ENCODE measurements at places on chromosomes 11 and 22.

DNA sequence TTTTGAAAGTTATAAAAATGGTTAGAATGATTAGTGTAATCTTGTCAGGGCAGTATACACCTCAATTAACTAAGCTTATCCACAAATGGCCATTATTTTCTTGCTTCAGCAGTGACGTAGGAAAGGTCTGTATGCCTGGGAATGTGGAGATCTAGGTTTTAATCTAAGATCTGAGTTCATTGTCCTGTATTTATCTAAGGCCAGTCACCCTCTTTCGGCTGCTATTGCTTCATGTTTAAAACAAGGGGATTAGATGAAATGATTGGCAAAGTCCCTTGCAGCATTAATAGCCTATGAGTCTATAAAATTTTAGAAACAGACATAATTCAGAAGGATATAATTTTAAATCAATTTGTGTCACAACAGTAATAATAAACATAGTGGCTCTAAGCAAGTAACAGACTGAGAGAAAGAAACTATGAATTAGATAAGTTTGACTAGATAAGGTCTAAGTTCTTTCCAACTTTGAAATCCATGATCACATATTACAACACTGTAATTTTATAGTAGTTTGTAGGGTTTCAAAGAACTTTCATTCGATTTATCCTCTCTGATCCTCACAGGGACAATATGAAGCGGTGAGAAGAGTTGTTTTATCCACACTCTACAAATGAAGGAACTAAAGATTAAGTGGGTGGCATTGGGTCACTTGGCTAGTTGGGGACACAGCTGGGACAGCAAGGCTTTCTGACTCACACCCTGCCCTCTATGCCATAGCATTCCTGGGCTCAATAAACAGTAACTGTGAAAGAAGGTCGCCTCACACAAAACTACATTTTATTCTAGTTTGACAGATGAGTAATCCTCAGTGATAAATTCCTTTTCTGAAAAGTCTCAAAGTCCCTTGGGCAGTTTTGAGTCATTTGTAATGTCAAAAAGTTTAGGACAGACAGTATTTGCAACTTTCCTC lies 60.6 kb upstream of the RDX start:
- no peak for DNase-seq

GRCh38 chr11:91435694-91436395 lies 788.8 kb upstream of the FAT3 start:
- no peak for DNase-seq

DNA sequence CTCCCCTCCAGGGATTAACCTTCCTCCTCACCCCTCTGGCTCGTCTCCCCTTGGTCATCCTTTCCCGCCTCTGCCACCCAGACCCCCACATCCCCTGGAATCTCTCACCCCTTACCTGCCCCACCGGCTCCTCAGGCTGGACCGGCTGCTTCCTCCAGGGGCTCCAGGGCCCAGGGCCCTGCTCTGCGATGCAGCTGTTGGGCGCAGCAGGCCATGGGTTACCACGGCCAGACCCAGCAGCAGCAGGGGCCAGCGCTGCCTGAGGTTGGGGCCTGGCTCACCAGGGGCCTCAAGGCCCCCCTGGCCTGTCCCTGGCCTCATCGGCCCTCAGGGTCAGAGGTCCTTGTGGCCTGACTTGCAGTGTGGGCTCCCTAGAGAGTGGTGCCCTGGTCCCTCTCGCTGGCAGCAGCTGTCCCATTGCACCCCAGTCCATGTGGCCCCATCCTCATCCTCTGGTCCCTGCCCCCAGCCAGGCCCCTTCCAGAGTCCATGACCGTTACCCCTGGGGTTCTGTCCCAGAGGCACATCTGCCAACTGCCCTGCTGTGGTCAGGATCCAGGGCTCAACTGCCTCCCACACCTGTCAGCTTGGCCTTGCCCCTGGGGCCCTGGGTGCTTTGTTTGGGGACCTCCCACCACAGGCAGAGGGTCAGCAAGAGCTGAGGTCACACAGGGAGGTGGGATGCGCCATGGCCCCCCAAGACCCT lies at the start of gene IGLL1:
IGLL1 (minus strand) TSS at position 421 of the 706 bp plus-strand sequence; CDS start at position 321, 100 bp downstream.
- DNase-seq, result no peak

GRCh38 chr11:28615542-28615941 lies 507.4 kb downstream of the METTL15 start:
- no peak for DNase-seq

GRCh38 chr11:68212421-68213134 lies 518 bp downstream of the KMT5B start:
- no peak for DNase-seq

DNA sequence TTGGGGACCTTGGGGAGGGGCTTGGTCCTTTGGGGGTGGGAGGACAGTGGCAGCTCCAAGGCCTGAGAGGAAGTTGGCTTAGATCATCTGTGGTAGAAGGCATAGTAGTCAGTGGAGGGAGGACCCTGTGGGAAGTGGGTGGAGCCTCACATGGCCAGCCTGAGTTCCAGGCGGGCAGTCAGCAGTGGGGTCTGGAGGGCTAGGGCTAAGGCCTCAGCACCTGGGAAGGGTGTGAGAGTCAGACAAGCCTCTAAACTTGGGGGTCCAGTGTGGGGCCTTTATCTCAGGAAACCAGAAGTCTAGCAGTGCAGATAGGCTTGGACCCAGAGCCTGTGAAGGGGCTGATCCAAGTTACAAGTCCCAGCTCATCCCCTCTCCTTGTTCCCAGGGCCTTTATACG lies 4.0 kb downstream of the NLRX1 start:
- no peak for DNase-seq

- no peak for DNase-seq
Measured at GRCh38 chr22:26718905-26719304, 61.5 kb downstream of the MIAT start.

DNA sequence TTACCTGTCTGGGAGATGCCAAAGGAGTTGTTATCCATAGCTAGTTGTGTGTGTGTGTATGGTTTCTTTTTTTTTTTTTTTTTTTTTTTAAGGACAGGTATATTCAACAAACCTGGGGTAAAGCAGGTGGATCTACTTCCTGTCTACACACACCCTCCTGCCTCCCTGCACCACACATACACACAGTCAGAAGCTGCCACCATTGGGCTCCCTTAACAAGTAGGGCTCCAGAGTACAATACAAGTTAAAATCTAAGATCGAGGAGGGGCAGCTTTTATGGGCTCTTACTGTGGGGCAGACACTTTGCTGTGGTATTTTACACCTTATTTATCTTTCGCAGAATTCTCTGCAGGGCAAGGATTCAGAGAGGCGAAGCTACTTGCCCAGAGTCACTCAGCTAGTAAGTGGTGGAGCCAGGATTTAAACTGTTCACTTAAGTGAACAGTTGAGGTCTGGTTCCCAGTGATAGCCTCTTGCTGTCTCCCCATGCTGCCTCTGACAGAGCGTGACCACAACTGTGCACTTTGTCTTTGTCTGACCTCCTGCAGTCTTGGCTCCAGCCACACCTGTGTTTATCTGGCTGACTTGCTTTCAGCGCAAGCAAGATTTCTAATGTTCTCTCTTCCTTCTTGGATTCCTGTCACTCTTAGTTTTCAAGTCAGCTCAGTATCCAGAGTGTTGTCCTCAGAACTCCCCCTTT lies 135.0 kb downstream of the CSNK2A3 start:
- peak; percentile 62 for DNase-seq

- DNase-seq, result no peak
Measured at GRCh38 chr11:95706974-95707387, 82.6 kb downstream of the FAM76B start.

- no peak for DNase-seq
Measured at GRCh38 chr11:58958500-58958899, 19.2 kb downstream of the GLYATL1 start.

GRCh38 chr11:118625976-118626375 lies 18.6 kb downstream of the PHLDB1 start:
- no peak for DNase-seq

DNA sequence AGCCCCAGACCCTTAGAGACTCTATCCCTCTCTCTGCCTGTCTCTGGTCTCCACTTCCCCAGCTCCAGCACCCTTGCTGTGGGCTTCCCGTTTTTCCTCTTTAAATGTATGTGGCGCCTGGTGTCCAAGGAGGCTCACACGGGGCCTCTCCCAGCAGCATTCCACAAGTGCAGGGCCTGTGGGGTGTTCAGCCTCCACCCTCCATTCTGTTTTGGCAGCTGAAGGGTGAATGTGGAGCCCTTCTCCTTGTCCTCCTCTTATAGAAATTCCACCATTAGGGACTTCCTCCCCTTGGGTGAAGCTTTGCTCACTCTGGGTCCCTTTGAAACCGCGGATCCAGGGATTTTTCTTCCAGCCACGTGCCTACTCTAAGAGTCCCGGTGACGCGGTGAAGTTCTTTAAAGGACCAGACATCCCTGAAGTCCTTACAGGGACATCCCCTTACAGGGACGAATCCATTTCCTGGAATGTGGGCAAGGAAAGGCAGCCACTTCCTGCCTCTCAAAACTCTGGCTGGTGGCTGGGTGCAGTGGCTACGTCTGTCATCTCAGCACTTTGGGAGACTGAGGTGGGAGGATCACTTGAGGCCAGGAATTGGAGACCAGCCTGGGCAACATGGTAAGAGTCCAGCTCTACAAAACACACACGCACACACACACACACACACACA lies 1.6 kb upstream of the TSPAN18 start:
- DNase-seq, result no peak

DNA sequence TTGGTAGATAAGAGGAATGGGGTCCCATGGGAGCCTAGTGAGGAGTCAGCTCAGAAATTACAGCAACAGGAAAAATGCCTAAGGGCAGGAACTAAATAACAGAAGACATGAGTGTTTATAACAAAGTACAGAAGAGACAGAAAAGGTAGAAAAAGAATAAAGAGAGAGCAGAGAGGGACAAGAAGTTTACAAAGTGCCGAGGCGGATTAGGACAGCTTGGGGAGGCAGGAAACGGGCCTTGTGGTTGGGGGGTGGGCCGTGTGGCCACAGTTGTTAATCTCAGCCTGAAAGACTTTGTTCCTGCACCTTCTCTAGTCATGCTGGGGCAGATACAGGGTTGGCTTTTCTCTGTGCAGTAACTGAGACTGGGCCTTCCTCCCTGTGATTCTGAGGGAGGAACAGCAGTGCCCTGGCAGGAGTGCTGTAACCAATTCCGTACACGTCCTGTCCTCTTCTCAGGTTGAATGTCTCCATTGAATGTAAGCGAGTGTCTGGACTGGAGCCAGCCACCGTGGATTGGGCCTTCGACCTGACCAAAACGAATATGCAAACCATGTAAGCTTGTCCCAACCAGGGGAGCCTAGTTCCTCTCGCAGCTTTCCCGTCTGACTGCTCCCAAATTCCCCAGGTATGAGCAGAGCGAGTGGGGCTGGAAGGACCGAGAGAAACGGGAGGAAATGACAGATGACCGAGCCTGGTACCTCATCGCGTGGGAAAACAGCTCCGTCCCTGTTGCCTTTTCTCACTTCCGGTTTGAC lies 13.2 kb downstream of the NAA40 start:
- no peak for DNase-seq

DNA sequence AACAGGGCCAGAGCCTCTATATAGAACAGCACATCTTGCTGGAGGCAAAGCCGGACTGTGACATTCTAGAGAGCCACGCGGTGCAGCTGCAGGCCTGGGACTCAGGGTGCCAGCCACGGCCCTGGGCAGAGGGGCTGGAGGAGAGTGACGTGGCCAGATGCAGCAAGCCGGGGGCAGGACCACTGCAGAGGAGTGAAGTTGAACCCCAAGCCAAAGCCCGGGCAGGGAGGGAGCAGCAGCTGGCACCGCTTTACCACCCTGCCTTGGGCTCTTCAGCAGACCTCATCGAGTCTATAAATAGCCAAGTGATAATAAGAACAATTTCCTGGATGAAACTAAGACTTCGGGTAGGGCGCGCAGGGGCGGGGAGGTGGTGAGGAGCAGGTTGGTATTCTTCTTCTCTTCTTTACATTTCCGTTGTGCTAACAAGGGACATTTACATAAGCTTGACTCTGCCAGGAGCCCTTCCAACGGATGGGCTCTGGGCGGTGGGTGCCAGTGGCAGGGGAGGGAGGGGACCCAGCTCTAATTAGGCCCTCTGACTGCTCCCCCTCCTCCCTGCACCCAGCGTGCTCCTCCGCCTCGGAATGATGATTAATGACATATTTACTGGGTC lies 110.2 kb downstream of the ST3GAL4 start:
- no peak for DNase-seq

DNA sequence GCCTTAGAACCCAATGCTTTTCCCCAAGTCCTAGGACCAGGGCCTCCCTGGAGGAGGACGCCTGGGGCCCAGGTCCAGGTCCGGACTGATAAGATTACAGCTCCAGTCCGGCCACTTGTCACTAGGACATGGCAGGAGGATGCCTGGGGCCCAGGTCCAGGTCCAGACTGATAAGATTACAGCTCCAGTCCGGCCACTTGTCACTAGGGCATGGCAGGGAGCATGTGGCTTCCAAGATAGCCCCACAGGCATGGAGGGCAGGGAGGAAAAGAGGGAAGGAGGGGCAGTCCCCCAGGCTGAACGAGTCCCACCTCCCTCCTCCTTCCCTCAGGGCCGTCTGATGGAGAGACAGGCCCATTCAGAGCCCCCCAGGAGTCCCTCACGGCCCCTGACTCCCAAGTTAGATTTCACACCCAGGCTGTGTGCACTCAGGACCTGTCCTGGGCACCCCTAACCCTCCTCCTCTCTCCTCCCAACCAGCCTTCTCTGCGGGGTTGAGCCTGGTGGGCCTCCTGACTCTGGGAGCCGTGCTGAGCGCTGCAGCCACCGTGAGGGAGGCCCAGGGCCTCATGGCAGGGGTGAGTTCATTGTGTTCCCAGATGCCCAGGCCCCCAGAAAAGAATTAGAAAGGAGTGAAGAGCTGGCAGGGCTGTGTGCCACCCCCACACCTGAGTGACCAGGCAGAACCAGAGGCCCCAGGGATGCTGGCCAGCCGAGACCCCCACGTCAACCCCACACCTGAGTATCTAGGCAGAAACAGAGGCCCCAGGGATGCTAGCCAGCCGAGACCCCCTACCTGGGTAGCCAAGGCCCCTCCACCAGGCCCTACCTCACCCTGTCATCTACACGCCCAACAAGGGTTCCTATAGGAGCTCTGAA lies 2.1 kb downstream of the TSPAN32 start:
- DNase-seq, result no peak

DNA sequence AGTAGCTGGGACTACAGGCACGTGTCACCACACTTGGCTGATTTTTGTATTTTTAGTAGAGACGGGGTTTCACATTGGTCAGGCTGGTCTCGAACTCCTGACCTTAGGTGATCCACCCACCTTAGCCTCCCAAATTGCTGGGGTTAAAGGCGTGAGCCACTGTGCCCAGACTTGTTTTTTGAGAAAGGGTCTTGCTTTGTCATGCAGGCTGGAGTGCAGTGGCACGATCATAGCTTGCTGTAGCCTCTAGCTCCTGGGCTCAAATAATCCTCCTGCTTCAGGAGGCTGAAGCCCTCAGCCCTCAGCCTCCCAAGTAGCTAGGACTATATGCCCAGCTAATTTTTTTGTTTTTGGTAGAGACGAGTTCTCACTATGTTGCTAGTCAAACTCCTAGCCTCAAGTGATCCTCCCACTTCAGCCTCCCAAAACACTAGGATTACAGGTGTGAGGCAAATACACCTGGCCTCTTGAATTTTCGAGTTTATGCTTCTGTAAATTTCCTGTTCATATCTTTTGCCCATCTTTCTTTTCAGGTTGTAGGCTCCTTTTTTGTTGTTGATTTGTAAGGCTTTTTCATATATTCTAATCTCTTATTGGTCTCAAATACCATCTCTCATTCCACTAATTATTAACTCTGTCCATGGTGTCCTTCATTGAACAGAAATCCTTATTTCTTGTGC lies 3.4 kb upstream of the RBM4B start:
- no peak for DNase-seq

- no peak for DNase-seq
Measured at GRCh38 chr22:39946126-39946502, 14.1 kb upstream of the TMA7B start.

- DNase-seq, result no peak
Measured at GRCh38 chr11:8025123-8025522, 38.0 kb downstream of the EIF3F start.

GRCh38 chr11:74870485-74870884 lies 78.4 kb downstream of the XRRA1 start:
- DNase-seq, result no peak

All from NCI-H187 treated with DMSO at 0.1 percent for 48 hours (cell line).